ENCODE measurements at places on chromosomes 4 and X.

DNA sequence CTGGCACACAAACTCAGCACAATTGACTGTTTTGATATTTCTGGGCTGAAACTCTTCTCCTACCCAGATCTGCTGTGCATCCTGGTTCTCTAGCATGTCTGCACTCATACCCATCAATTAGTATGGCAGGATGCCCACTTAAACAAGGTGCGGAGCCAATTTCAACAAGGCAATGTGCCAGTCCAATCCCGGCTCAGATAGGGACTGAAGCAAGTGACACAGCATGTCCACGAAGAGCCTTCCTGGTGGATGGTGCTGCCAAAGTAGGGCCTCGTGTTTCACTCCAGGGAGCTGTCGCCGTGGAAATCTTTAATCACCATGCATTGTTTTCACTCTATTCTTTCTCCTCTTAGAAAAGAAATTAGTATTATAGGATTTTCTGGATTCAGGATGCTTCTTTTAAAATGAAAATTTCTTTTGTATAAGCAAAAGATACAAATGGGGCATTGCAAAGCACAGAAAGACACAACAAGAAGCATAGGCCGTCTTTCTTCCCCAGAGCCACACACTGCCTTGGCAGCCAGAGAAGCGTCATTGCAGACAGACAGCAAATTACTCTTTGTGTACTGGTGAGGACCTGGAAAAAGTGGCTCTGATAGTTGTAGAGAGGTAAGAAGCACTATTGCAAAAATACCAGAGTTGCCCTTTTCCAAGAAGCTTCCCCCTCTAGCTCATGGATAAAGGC lies 40.6 kb upstream of the LSM6 start:
- no peak for DNase-seq

- no peak for DNase-seq
Observed at GRCh38 chrX:110242371-110242770, 75.5 kb downstream of the AMMECR1 start.

GRCh38 chr4:77990456-77990855 lies 66.7 kb upstream of the FRAS1 start:
- no peak for DNase-seq

DNA sequence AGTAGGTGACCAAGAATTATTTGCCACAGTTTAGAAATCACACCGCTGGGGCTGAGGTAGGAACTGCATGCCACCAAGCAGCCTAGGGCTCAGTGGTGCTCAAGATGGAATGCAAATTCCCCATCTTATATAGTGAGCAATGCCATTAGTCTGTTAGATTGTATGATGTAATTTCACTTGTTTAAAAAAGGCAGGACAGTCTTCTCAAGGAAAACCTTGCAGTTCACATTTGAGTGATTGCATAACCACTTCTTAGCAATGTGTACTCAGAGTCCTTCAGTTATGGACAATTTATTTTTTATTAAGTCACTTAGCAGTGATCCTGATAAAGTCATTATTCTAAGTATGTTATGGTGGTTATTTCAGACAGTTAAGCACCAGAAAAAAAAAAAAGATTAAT lies 142.9 kb upstream of the SFRP2 start:
- no peak for DNase-seq

DNA sequence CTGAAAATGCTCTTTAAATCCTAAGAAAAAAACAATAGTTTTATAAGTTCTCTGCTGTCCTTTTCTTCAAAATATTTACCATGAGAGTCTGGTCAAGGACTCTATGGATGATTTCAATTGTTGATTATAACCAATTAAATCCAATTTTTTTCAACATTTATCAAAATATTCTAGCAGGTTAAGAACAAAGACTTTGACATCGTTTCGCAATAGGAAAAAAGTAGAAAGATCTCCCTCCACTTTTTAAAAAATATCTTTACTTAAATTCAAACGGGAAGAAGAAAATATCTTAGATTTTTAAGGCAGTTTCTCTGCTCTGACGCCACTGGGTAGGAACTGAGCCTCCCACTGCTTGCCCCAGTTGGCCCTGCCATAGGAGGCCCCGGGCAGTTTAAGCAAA lies 44.7 kb upstream of the TMEM154 start:
- DNase-seq, result no peak

- DNase-seq, result no peak
Observed at GRCh38 chrX:68758671-68759070, 70.2 kb upstream of the EFNB1 start.

GRCh38 chr4:70601422-70602039 lies 9.5 kb downstream of the AMBN start:
- peak; percentile 67 for DNase-seq

- no peak for DNase-seq
Observed at GRCh38 chrX:9188117-9188516, 154.2 kb upstream of the FAM9B start.

- peak; percentile 64 for DNase-seq
Observed at GRCh38 chr4:184762100-184762499, 28.2 kb upstream of the CENPU start.

GRCh38 chr4:151157543-151157942 lies 58.1 kb downstream of the RPS3A start:
- DNase-seq, result no peak

GRCh38 chrX:5733501-5733900 lies 495.2 kb downstream of the NLGN4X start:
- no peak for DNase-seq

- DNase-seq, result no peak
Observed at GRCh38 chrX:98371994-98372393, 1488.3 kb downstream of the RPA4 start.

DNA sequence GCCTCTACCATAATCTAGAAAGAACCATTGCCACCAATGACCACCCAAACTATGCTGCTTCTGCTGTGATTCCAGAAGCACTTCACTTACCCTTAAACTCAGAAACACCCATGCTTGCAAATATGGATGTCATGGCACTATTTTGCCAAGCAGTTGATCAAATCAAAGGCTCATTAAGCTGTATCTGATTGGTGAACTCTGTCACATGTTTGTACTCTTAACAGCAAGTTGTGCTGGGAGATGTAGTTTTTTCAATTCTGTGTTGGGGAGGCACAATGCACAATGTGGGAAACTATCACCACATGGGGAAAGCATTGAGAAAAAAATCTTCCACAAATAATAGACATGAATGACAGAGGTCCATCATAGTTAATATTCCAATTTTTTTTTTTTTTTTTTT lies 19.2 kb upstream of the SPCS3 start:
- no peak for DNase-seq

GRCh38 chr4:84167564-84167963 lies 331.5 kb downstream of the NKX6-1 start:
- no peak for DNase-seq

GRCh38 chrX:106933538-106933961 lies 13.3 kb downstream of the CLDN2 start:
- DNase-seq, result no peak

GRCh38 chr4:16066586-16067128 lies 17.2 kb downstream of the PROM1 start:
- no peak for DNase-seq

DNA sequence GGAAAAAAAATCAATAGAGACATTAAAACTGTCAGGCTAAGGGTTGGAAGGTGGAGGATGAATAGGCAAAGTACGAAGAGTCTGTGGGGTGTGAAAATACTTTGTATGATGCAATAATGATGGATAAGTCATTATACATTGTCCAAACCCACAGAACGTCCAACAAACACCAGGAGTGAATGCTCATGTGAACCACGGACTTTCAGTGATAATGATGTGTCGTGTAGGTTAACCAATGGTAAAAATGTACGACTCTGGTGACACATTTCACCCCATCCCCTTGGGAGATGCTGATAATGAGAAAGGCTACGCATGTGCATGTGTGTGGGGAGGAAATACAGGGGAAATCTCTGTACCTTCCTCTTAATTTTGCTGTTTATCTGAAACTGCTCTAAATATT lies 665.2 kb downstream of the FAT4 start:
- DNase-seq, result no peak

GRCh38 chrX:83521905-83522304 lies 13.8 kb downstream of the POU3F4 start:
- no peak for DNase-seq

- no peak for DNase-seq
Observed at GRCh38 chr4:130068072-130068471, 972.1 kb downstream of the C4orf33 start.

GRCh38 chr4:75633846-75634245 lies 3.5 kb upstream of the CDKL2 start:
- DNase-seq, result peak; percentile 77

DNA sequence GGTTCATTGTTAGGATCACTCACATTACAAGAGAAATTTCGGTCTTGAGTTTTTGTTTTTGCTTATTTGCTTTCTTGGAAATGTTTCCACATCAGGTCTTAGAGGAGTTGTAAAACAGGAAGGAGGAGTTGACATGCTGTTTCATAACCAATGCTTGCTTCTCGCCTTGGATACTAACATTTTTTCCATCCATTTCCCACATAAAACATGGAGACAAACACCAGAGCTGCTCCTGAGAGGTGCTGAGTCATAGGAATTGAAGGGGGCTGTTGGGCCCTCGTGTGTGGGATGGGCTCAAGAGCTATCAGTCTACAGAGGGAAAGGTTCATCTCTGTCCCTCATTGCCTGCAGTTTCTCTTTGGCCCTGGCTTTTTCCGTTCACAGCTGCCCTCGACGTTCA lies 29.9 kb downstream of the TBL1X start:
- peak; percentile 49 for DNase-seq

DNA sequence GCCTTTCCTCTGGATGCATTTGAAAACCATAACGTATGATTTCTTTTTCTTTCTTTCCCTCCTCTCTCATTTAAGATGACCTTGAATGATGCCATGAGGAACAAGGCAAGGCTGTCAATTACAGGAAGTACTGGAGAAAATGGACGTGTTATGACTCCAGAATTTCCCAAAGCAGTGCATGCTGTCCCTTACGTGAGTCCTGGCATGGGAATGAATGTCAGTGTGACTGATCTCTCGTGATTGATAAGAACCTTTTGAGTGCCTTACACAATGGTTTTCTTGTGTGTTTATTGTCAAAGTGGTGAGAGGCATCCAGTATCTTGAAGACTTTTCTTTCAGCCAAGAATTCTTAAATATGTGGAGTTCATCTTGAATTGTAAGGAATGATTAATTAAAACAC lies 142.8 kb downstream of the GRIA2 start:
- DNase-seq, result no peak

GRCh38 chrX:40108162-40108958 lies 10.6 kb upstream of the BCOR start:
- DNase-seq, result no peak

GRCh38 chr4:5526080-5526846 lies 182.1 kb downstream of the EVC2 start:
- no peak for DNase-seq

- peak; percentile 36 for DNase-seq
Observed at GRCh38 chr4:78923464-78924312, 15.6 kb downstream of the PAQR3 start.

DNA sequence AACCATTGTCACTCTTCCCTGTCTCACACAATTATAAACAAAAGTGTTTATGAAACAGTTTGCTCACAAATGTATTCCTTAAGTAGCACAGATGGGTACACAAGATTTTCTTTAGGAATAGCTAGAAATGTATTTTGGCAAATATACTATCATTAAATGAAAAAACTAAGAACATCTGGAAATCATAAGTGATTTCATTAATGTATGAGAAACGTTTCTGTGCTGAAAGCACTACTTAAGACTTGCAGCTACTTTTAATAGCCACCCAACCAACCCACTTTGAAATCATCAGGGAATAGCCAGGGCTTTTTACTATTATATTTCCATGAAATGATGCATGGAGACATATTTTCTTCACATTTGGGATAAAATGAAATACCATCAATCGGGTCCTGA lies 62.3 kb upstream of the NAP1L5 start:
- no peak for DNase-seq

- no peak for DNase-seq
Observed at GRCh38 chr4:6986072-6986780, 56.9 kb upstream of the TADA2B start.

DNA sequence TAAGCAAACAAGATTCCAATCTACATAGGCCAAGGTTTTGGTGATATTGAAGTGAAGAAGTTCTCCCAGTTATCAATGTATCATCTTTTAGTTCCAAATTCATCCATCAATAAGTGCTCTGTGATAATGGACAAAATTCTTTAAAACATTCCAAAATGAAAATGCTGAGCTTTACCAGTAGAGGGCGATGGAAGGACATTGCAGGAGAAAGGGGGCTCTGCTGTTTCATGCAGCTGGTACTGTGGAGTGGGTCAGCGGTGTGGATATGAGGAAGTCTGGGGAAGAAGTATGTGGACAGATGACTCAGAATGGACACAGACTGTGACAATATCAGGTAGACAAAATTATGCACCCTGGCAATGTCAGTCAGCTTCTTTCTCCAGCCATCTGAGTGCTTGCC lies 46.6 kb upstream of the HS6ST2 start:
- peak; percentile 0 for DNase-seq

DNA sequence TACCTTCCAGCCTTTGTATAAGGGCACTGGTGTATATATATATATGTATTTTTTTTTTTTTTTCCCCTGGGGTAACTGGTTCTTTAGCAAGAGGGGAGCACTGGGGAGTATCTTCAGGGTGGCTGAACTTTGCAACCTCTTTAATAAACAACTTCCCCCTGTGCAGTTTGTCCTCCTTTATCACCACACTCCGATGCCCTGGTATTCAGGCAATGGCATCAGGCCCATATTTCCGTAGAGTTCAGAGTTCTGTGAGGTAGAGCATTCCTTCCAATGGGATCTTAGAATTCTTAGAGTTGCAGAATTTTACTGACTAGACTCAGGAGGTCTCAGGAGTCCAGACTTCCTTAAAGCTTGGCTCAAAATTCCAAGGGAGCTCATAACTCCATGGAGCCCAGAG lies 24.6 kb downstream of the NYX start:
- no peak for DNase-seq

- DNase-seq, result no peak
Observed at GRCh38 chrX:42499620-42500019, 278.3 kb downstream of the PPP1R2C start.

DNA sequence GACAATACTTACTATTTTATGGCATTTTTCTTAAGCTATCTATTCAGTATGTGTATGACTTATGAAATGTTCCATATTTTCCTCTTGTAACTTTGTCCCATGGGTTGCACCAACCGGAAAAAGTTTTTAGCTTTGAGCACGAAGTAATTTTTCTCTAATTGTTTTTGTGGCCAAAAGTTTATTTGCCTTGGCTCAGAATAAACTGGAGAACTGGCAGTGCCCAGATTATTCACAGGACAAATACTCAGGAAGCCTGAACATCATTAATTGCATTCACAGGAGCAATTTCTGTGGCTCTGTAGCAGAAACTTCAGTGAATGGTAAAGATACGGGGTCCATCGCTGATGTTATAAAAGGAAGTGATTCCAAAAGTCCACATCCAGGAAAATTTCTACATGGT lies 184.5 kb downstream of the ARHGAP10 start:
- no peak for DNase-seq

- no peak for DNase-seq
Observed at GRCh38 chr4:178556796-178557195, 1114.6 kb upstream of the AGA start.

GRCh38 chr4:156408749-156409148 lies 455.1 kb upstream of the CTSO start:
- DNase-seq, result no peak

GRCh38 chr4:155179216-155179615 lies 29.2 kb upstream of the NPY2R start:
- no peak for DNase-seq

Data from inflammatory macrophage treated with lipopolysaccharide for 4 hours (primary cell).